ENCODE measurements at places on chromosomes 7 and 10.
A peak's percentile ranks its signal among the peaks of the same experiment; 100 is the strongest.

DNA sequence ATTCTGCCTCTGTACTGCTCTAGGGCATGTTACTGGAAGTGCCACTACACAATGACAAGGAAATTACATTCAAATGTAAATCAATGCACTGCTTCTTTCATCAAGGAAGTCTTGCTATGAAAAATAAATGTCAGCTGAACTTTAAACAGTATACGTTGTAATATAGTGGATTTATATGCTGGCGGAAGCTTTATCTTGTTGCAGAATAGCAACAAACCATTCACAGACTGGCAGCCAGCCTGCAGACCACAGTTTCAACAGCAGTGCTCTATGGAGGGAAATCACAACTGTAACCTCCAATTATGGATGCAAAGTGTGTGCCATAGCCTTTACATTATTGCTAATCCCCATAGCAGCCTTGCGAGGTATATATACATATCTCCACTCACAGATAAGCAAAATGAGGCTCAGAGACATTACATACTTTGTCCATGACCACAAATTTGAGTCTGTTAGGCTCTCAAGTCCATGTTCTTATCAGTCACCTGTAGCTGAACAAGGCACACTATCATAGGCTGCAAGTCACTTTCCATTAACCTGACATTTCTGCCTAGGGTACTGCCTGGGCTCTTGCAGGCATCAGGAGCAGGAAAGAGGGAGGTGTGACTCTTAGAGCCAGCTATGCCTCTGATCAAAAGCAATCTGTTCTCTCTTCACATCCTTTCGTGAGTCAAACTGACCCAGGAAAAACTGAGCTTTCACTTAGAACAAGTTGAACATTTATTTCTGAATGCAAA lies 22.6 kb downstream of the COL28A1 start:
- H3K27me3 ChIP-seq = no peaks in the 10 kb centered on the region
- no peaks in the 10 kb centered on the region for H3K4me1 ChIP-seq
- no peak overlapping the region for H3K4me3 ChIP-seq
- DNase-seq = no peak

DNA sequence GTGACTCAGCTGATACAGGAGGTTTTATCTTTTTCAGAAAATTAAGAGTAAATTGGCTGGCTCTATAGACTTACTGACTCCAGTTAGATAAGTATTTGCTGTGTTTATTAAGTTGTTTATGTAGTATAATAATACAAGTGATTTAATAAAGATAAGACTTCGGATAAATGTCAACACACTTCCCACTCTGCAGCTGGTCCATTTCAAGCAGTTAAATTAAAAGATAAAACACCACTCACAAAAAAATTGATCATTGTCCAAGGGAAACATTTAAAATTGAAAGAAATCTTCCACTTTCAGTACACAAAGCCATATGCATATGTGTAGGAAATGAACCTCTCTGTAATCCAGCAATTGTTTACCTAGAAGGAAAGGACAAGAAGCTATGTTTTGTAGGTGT lies 106.1 kb upstream of the SP8 start:
- no peak overlapping the region for H3K4me3 ChIP-seq
- no peaks in the 10 kb centered on the region for H3K4me1 ChIP-seq
- no peaks in the 10 kb centered on the region for H3K36me3 ChIP-seq
- DNase-seq = no peak
- no peak overlapping the region for H3K27ac ChIP-seq
- H3K27me3 ChIP-seq = no peaks in the 10 kb centered on the region

GRCh38 chr7:97307521-97308108 lies 190.1 kb downstream of the SDHAF3 start:
- no peaks in the 10 kb centered on the region for H3K27me3 ChIP-seq
- H3K4me3 ChIP-seq = no peak overlapping the region
- no peak overlapping the region for H3K27ac ChIP-seq
- H3K36me3 ChIP-seq = no peaks in the 10 kb centered on the region
- no peaks in the 10 kb centered on the region for H3K4me1 ChIP-seq

DNA sequence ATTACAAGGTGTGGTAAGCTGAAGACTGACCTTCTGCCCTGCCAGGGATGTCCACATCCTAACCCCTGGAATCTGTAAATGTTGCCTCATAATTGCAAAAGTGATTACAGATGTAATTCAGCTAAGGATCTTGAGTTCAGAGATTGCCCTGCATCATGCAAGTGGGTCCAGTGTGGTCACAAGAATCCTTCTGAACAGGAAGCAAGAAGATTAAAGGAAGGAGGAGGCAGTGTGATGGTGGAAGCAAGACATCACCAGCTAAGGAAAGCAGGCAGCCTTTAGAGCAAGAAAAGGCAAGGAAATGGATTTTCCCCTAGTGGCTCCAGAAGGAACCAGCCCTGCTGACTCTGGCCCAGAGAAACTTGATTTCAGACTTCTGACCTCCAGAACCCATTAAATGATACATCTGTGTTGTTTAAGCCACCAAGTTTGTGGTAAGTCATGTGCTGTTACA lies 78.1 kb downstream of the USP6NL start:
- H3K4me1 ChIP-seq = peaks cover 15% of the 10 kb centered on the region
- DNase-seq = no peak
- peaks cover 3% of the 10 kb centered on the region for H3K27me3 ChIP-seq
- H3K36me3 ChIP-seq = no peaks in the 10 kb centered on the region

DNA sequence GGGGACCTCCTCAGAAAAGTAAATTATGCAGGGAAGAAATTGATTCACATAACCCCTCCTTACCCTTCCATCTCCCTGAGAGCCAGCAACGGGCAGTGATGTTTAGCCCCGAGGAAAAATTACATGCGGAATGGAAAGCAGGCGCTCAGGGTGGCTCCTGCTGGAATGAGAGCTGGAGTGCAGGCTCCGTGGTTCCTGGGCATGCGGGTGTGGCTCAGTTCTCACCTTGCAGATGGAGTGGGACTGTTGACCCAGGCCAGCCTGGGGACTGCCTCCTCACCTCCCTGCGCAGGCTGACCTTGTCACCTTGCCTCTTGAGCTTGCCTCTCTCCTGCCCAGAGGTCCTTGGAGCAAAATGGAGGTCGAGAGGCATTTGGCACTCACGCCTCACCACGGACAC lies 83.3 kb upstream of the PPIF start:
- no peaks in the 10 kb centered on the region for H3K27me3 ChIP-seq
- DNase-seq = no peak

GRCh38 chr10:18231480-18231879 lies 91.3 kb downstream of the CACNB2 start:
- H3K27ac ChIP-seq = no peak overlapping the region
- DNase-seq = no peak
- no peaks in the 10 kb centered on the region for H3K27me3 ChIP-seq
- no peak overlapping the region for H3K4me3 ChIP-seq

- peaks cover 9% of the 10 kb centered on the region for H3K36me3 ChIP-seq
- H3K4me3 ChIP-seq = no peak overlapping the region
- DNase-seq = no peak
These were observed 232.0 kb downstream of the CCDC3 start for GRCh38 chr10:12769323-12770044.

- no peak overlapping the region for H3K4me3 ChIP-seq
- no peak for DNase-seq
- H3K27me3 ChIP-seq = no peaks in the 10 kb centered on the region
- no peaks in the 10 kb centered on the region for H3K36me3 ChIP-seq
- H3K4me1 ChIP-seq = no peaks in the 10 kb centered on the region
These were observed 73.4 kb downstream of the CAV1 start for GRCh38 chr7:116598278-116598677.

GRCh38 chr7:126569402-126569801 lies 683.3 kb downstream of the GRM8 start:
- no peak overlapping the region for H3K4me3 ChIP-seq
- no peak overlapping the region for H3K27ac ChIP-seq
- no peaks in the 10 kb centered on the region for H3K36me3 ChIP-seq
- no peak for DNase-seq
- H3K4me1 ChIP-seq = no peaks in the 10 kb centered on the region

DNA sequence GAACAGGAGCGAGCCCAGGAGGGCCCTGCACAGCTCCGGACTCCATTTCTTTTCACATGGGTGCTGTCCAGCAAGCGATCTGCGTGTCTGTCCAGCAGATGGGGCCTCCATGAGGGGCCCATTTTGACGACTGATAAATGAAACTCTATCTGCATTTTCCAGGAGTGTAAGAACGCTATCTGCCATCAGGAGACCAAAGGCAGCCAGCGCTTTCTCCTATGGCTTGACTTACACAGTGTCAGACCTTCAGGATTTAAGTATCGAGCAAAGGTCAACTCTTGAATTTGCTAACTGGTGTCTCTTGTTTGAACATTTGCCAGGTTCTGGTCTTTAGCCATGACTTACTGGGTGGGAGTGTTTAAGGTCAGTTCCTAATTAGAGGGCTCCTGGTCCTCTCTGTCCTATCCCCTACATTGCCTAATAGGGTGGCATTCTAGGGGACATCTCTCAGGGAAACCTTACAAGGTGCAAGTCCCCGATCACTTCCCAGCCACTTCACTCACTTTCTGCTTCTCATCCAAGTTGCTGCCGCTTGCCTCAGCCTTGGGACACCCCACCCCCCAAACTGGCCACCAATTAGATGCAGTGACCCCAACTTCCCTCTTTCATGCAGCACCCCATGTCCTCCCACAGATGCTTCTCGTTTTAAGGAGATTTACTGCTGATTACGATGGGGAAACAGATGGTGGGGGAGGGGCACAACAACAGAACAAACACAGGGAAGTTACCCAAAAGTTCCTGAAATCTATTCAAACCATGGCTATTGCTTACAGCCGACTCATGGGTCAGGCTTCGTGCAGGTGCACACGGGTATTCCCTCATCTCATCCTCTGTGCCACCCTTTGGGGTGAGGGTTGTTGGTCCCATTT lies 20.0 kb downstream of the VSIR start:
- H3K27me3 ChIP-seq = no peaks in the 10 kb centered on the region
- DNase-seq = no peak
- peak overlapping the region; percentile 93 for H3K27ac ChIP-seq
- peaks cover 91% of the 10 kb centered on the region for H3K4me1 ChIP-seq
- H3K4me3 ChIP-seq = no peak overlapping the region

- no peaks in the 10 kb centered on the region for H3K36me3 ChIP-seq
- peaks cover 8% of the 10 kb centered on the region for H3K4me1 ChIP-seq
- H3K4me3 ChIP-seq = no peak overlapping the region
These were observed 2.2 kb upstream of the DNAJC1 start for GRCh38 chr10:22005763-22006162.

- H3K4me1 ChIP-seq = no peaks in the 10 kb centered on the region
- H3K4me3 ChIP-seq = no peak overlapping the region
- no peak overlapping the region for H3K27ac ChIP-seq
- no peaks in the 10 kb centered on the region for H3K27me3 ChIP-seq
- no peaks in the 10 kb centered on the region for H3K36me3 ChIP-seq
These were observed 521.0 kb downstream of the SORCS1 start for GRCh38 chr10:106643473-106643872.

DNA sequence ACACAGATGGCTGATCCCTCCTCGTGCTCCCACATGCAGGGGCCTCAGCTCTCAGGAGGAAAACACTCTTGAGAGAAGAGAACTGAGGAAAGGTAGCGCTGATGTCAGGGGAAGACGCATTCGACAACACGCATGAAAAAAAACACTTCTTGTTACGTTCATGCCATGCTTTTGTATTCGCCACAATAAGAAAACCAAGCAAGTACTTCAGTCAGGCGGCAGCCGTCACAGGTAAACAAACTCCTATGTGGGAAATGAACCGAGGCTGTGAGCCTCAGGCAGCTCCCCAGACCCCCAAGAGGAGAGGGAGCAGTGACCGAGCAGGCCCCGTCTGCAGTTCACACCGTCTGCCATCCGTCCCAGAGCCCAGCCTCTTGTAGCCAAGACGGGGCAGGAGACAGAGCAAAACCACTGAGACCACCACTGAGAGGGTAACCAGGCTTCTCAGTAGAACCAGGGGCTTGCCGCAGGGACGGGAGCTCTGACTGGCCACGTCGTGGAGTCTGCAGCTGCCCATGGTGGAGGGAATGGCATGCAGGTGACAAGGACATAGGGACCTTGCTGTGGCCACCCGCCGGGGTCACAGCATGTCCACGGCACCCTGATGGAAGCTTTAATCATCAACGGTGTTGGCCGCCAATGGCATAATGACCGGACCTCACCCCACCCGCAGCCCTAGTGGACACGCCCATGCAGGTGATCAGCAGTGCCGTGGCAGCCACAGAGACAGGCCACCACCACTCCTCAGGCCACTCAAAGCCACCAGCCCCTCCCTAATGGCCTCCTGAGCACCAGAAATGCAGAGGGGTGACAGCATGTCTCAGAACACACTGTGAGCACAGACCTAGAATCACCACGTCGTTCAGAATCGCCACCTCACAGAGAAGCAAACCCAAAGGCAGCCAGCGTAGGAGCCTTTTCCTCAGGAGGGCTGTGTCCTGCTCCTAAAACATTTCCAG lies 304.3 kb downstream of the PTPRN2 start:
- H3K36me3 ChIP-seq = no peaks in the 10 kb centered on the region
- H3K27me3 ChIP-seq = no peaks in the 10 kb centered on the region
- H3K27ac ChIP-seq = no peak overlapping the region
- H3K4me3 ChIP-seq = no peak overlapping the region
- no peak for DNase-seq

GRCh38 chr7:158414486-158414961 lies 173.1 kb downstream of the PTPRN2 start:
- no peaks in the 10 kb centered on the region for H3K4me1 ChIP-seq
- peaks cover 16% of the 10 kb centered on the region for H3K27me3 ChIP-seq
- no peak overlapping the region for H3K27ac ChIP-seq
- H3K4me3 ChIP-seq = no peak overlapping the region
- DNase-seq = no peak

DNA sequence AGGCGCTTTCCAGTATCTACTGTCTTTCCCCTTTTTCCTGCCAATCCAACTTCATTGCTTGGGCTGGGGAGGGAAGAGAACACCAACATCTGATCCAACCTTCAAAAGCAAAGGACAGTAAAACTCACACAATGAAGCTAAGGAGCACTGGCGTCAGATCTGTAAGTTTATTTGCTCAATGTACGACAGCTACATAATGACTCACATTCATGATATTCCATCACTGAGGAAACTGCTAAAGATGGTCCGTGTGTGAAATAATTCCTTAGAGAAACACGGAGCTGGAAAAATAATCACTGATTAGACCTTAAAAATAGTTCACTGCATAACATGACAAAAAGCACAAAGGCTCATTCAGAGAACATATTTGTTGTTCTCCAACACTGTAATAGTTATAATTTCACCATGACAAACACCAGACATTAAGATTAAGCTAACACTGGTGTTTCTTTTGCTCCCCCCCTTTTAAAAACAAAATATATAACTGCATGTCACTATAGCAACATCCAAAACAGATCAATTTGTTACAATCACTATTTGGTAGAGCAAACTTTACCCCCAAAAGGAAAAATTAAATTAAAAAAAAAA lies 24.3 kb downstream of the HSPB1 start:
- H3K27me3 ChIP-seq = no peaks in the 10 kb centered on the region
- no peak overlapping the region for H3K27ac ChIP-seq
- DNase-seq = no peak
- H3K4me3 ChIP-seq = no peak overlapping the region
- peaks cover 3% of the 10 kb centered on the region for H3K4me1 ChIP-seq
- peaks cover 44% of the 10 kb centered on the region for H3K36me3 ChIP-seq

GRCh38 chr7:113131367-113131766 lies 13.0 kb upstream of the SMIM30 start:
- no peak overlapping the region for H3K4me3 ChIP-seq
- H3K27me3 ChIP-seq = no peaks in the 10 kb centered on the region
- no peaks in the 10 kb centered on the region for H3K36me3 ChIP-seq
- H3K4me1 ChIP-seq = no peaks in the 10 kb centered on the region
- no peak for DNase-seq

GRCh38 chr10:77832238-77832637 lies 94.3 kb downstream of the DLG5 start:
- H3K4me1 ChIP-seq = peaks cover under 1% of the 10 kb centered on the region
- peak overlapping the region; percentile 79 for H3K27ac ChIP-seq
- no peaks in the 10 kb centered on the region for H3K27me3 ChIP-seq
- H3K36me3 ChIP-seq = peaks cover 3% of the 10 kb centered on the region
- no peak overlapping the region for H3K4me3 ChIP-seq
- peak; percentile 13 for DNase-seq

GRCh38 chr10:3635211-3635671 lies 149.8 kb downstream of the KLF6 start:
- no peak overlapping the region for H3K4me3 ChIP-seq
- H3K27me3 ChIP-seq = peaks cover 3% of the 10 kb centered on the region
- H3K4me1 ChIP-seq = no peaks in the 10 kb centered on the region
- no peaks in the 10 kb centered on the region for H3K36me3 ChIP-seq
- H3K27ac ChIP-seq = no peak overlapping the region
